ENCODE measurements at places on chromosomes 3 and 15. TPM values are rescaled to one million over a fixed set of nuclear protein-coding genes. Genes with fewer than 3 reads are reported as not detected.
A peak's percentile ranks its signal among the peaks of the same experiment; 100 is the strongest.

GRCh38 chr3:49649576-49649975 lies 24.6 kb upstream of the APEH start:
- no peak for DNase-seq

DNA sequence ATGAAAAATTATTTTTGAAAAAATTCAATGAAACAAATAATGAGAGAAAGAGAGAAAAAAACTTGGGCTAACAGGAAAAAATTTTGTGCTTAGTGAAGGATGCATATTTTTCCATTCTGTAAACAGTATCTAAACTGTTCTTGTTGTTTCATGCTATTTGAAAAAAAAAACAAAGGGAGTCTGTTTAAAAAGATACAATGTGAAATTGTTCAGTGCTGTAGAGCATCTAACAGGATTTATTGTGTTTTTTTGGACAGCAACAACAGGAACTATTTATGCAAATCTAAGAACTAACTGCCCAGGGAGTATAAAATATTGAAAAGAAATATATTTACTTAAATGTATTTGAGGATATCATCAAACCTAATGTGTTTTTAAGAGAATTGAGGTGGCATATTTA lies 55.1 kb downstream of the PEX5L start:
- no peak for DNase-seq

DNA sequence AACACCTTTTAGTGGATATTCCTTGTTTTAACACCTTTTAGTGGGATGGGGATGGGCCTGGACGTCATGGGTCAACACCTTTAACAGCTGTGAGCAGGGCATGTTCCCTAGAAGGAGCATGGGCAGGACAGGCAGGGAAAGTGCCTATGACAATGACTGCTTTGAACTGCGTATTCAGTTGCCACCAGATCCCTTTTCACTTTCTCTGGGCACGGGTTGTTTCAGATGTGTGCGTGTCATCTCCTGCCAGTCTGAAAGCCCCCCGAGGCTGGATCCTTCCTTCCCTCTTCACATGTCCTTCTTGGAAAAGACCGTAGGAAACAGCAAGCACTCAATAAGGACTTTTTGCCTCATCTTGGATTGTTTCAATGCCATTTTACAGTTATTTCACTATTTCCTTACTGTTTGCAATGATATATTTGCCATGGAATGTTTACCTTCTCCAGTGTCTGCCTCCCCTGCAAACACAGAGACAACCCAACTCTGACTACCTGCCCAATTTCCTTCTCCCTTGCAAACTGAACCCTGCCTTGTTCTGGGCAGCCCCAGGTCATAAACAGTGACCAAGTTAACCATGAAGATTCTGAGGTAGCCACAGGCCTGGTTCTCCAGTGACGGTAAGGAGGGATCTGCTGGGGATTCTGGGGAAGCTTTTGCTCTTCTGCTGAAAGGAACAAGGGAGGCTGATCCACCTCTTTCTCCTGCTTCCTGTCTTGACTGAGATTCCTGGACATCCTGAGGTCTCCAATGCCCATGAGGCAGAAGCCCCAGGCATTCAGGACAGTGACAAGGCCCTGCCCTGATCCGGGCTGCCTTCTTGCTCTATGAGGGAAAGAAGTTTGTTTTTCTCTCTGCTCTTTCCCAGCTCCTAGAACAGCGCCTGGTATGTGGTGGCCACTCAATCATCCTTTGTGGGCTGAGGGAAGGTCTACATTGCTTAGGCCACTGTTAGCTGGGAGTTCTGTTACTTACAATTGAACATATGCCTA lies 51.8 kb downstream of the NOX5 start:
- peak; percentile 24 for DNase-seq

- DNase-seq: no peak
Observed at GRCh38 chr15:91651251-91651650, 202.3 kb upstream of the SLCO3A1 start.

GRCh38 chr15:72156928-72157327 lies 38.7 kb downstream of the SENP8 start:
- DNase-seq: no peak

Gene DLEC1
- total RNA-seq: 0.36 TPM

All from sigmoid colon (tissue), 7 donors.